ENCODE measurements at places on chromosomes 13 and 19.

DNA sequence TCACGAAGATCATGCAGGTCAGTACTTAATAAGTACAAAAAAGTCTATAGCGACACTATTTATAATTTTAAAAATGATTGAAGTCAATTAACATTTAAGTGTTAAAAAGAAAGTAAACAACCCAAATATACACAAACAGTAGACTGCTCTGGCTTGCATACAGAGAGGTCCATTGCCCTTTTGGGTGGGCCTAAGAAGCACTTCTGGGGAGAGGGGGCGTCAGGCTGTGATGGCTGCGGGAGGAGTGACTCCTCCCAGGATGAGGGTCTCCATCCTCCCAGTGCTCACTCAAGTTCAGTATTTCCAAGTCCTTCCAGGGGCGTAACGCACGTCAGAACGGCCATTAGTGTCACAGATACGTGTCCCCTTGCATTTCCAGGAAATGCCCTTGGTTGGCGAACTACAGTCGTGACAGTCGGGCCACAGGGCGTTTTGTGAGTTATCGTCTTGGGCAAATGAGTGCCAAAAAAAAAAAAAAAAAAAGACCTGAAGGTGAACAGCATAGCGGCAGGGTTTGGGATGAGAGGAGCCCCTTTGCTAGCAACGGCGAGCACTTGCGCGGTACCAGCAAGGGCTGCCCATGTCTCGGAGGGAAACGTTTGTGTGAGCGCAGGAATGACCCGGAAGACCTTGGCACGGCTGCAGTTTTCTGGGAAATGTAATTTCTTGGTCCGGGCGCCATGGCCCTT lies at the start of gene SCGB2B2:
SCGB2B2 (minus strand) TSS at position 463 of the 689 bp plus-strand sequence. CDS start 82,596 bp downstream, outside the sequence.
- peak; percentile 36 for DNase-seq

DNA sequence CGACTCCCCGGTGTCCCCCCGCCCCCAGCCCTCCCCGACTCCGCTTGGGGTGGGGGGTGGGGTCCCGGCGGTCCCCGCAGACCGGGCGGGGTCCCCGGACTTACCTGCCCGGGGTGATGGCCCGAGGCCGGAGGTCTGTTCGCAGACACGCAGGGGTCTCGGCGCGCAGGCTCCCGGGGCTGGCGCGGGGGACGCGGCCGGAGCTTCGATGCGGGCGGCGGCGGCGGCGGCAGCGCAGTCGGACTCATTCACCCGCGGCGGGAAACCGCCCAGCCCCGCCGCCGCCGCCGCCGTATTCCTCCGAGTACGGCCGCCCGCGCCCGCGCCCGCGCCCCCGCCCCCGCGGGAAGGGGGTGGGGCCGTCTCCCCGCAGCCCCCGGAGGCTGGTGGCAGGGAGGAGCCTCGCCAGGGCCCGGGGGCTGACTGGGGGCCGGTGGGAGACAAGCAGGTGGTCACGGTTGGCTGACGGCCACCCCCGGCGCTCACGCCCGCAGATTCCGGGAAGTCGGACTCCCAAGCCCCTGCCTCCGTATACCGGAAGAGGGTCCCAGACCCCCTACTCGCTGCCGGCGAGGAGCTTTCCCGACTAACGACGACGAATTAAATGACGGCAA lies at the start of gene C2CD4C:
C2CD4C (minus strand) TSS at position 246 of the 614 bp plus-strand sequence. CDS start 786 bp downstream, outside the sequence.
- DNase-seq, result no peak

- DNase-seq, result no peak
Measured at GRCh38 chr19:42402376-42403116, 12.4 kb upstream of the CNFN start.

- no peak for DNase-seq
Measured at GRCh38 chr13:101492251-101492910, 39.9 kb downstream of the ITGBL1 start.

DNA sequence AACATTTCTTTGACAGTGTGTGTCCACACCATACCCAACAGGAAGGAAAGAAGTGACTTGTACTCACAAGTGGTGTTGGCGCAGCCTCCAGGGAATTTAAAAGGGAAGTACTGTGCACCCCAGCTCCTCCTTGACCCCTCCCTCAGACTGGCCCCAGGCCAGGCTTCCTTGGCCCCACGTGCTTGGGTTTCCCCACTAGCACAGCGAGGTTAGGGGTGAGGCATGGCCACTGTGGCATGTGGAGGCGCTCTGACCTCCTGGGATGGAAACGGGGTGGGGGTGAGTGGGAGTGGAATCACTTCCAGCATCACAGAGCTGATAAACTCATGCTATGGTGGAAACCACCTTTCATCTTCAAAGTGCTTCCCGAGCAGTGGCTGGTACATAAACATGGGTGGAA lies 168.6 kb downstream of the ZNF536 start:
- DNase-seq, result no peak

DNA sequence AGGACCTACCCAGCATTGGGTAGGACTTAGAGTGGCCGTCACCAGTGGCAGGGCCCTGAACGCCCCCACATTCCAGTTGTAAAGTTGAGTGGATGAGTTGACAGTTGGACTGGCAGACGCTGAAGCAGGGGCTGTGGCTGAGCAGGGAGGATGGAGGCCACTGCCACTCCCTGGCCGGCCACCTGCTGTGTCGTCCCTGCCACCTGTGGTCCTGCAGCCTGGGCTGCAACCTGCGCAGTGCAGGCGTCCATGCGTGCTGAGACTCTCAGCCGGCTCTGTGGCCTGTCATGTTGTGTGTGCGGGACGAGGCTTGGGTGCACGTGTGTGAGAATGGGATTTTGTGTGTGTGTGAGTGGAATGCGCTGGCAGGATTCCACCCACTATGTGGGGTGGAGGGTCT lies 80.8 kb downstream of the SCGB2B2 start:
- no peak for DNase-seq

DNA sequence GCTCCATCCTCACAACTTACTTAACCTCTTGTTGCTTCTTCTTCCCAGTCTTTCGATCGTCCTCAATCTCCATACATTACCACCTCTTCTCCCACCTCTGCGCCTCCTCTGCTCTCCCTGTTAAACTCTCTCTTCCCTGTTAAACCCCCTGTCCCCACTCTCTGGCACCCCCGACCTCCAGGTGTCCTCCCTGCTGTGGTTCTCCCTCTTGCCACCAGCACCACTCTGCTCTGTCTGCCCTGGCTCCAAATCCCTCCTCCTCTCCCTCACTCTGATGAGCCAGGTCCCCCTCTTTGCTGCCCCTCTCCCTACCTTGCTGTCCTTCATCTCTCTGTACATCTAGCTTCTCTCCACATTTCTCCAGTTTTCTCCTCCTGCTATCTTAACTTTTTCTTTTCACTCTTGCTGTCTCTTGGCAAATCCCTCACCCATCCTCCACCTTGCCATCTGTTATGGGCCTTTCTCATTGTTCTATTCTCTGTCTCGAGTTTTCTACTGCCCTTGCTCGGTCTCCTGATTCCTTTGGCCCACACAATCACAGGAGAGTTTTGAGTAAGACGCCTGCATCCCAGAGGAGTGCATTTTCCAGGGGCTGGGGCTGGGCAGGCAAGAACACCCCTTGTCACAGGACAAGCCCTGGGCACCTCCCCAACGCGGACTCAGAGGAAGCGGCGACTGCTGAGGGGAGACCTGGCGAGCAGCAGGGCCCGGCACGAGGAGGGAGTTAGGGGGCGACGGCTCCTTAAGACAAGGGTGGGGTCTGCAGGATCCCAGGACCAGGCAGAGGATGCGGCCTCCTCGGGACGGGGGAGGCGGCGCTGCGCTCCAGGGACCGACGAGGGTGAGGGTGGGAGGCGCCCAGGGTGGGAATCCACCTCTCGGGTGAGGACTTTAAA lies 21.4 kb upstream of the ERVV-1 start:
- DNase-seq, result no peak

DNA sequence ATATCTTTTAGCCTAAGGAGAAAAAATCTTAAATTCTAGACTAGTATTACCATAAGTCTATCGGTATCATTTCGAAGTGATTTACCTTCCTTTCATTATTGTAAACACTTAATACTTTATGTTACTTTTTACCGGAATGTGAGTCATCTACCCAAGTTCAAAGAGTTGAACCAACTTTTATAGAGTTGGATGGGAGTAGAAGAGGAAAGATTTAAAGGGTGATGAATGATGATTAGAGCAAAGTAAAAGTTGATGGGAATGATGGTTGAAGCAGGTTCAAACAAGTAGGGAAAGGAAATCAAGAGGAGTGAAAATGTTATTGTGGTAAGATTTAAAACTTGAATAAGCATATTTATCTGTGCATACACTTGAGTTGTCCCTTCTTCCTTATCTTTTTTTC lies 11.3 kb upstream of the LPAR6 start:
- no peak for DNase-seq

GRCh38 chr19:19062454-19063182 lies 1.2 kb upstream of the SLC25A42 start:
- no peak for DNase-seq

- DNase-seq, result no peak
Measured at GRCh38 chr13:74973935-74974879, 507.8 kb downstream of the TBC1D4 start.

DNA sequence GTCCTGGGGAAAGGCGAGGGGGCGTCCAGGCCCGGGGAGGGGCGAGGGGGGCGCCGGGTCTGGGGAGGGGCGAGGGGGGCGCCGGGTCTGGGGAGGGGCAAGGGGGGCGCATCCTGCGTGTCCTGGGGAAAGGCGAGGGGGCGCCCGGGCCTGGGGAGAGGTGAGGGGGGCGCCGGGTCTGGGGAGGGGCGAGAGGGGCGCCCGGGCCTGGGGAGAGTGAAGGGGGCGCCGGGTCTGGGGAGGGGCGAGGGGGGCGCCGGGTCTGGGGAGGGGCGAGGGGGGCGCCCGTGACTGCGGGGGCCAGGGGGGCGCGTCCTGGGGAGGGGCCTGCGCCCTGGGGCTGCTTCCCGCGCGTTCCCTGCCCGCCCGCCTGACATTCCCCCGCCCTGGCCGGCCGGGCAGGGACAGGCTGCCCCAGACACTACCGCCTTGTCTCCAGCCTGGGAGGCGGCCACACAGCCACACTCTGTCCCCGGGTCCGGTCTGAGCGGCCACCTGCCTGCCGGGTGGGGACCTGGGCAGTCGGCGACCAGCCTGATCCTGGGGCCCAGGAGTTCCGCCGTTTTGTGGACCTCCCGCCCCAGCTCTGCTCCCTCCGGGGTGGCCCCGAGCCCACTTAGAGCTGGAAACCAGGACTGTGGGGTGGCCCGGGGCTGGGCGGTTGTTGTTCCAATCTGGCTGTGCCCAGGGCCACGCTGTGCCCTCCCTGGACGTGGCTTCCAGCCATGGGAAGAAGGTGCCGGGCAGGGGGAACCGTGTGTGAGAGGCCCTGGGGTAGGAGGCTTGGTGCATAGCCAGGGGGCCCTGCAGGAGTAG lies 11.8 kb downstream of the PALM start:
- no peak for DNase-seq

DNA sequence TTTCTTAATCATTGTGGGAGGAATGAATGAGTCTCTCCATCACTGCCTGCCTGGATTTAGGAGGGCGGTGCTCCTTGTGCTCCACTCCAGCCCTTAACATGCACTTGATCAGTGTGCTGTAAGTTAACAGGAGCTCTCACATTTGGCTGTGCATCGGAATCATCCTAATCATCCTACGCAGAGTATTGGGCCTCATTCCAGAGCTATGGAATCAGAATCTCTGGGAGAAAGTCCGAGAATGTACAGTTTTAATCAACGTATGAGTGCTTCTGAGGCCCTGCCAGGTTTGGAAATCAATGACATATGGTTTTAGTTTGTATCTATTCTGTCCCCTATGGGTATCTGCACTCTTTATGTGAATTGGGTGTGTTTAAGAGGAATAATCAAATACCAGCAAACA lies 34.9 kb upstream of the DCLK1 start:
- DNase-seq, result no peak

- DNase-seq, result no peak
Measured at GRCh38 chr19:34017024-34017423, 155.3 kb upstream of the LSM14A start.

Data from stimulated activated CD4-positive, alpha-beta T cell treated with anti-CD3 and anti-CD28 coated beads, TNF-alpha, amount 100 ng/mL, for 1 hour (primary cell).